ENCODE measurements at places on chromosomes 6 and 20. TPM values are rescaled to one million over a fixed set of nuclear protein-coding genes. Genes with fewer than 3 reads are reported as not detected.

- H3K4me3 ChIP-seq = peak overlapping the region; percentile 94
- no peaks in the 10 kb centered on the region for H3K27me3 ChIP-seq
- H3K27ac ChIP-seq = peak overlapping the region; percentile 63
- peaks cover 5% of the 10 kb centered on the region for H3K4me1 ChIP-seq
Measured at GRCh38 chr6:31659649-31660380, 763 bp downstream of the C6orf47 start.

DNA sequence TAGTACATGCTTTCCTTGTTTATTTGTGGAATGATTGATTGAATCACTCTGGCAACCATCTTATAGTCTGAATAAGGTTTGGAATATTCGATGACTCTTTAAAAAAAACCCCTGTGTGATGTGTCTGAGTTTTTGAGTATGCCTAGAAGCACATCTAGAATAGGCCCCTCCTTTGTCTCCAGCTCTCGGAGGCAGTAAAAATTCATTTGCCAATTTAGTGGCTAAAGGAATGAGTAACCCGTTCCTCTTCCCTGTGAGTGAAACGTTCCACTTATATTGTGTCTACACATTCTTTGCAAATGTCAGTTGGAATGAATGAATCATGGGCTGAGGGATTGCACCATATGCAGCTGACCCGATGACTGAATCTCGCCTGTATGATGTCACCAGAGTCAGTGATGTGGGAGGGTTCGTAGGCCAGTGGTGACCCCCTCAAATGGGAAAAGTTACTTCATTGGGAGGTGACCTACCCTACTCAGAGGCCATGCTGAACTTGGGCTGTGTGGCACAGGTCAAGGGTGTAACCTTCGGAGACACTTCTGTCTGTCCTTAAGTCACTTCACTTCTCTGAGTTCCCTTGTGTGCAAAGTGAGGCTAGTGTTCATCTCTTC lies 21.6 kb downstream of the MOCS3 start:
- H3K27me3 ChIP-seq = no peaks in the 10 kb centered on the region
- H3K4me3 ChIP-seq = no peak overlapping the region
- H3K4me1 ChIP-seq = no peaks in the 10 kb centered on the region
- no peak overlapping the region for H3K27ac ChIP-seq

- peaks cover 6% of the 10 kb centered on the region for H3K4me1 ChIP-seq
- DNase-seq = no peak
- no peaks in the 10 kb centered on the region for H3K36me3 ChIP-seq
- no peak overlapping the region for H3K27ac ChIP-seq
- no peak overlapping the region for H3K4me3 ChIP-seq
Measured at GRCh38 chr6:43290905-43291355, 7.1 kb upstream of the SLC22A7 start.

GRCh38 chr20:5551621-5552020 lies 198.6 kb upstream of the SHLD1 start:
- no peak overlapping the region for H3K4me3 ChIP-seq
- DNase-seq = no peak
- H3K4me1 ChIP-seq = peaks cover 3% of the 10 kb centered on the region
- no peaks in the 10 kb centered on the region for H3K27me3 ChIP-seq
- H3K36me3 ChIP-seq = no peaks in the 10 kb centered on the region

DNA sequence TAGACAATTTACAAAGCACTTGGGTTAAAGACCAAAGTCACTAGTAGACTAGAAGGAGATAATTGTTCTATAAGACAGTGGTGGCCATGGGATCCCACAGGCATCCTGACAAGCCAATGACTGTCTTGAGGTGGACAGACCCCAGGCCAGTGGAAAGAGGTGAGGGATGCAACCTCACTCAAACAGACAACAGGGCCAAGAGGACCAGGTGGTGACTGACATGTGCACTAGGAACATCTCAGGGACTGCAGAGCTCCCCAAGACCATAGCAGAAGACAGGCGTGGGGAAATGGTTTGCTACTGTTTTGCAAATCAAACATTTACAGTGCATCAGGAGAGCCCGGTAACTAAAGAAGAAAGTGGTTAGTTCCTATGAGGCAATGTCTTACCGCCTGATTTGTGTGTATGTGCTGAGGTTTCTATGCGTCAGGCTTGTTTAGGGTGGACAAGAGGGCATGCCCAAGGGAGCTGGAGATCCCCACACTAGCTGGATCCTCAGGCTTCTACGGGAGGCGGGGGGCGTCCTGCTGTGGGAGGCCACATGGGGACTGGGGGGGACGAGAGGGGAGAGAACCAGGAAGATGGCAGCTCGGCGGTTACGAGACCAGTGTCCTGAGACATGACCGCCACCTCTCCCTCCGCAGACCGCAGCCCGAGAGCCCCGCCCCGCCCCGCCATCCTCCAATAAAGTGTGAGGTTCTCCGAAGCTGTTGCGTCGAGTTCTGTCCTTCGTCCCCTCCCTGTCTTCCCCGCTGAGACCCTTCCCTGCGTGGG lies 623 bp upstream of the MRPS26 start:
- peaks cover 6% of the 10 kb centered on the region for H3K4me1 ChIP-seq
- no peaks in the 10 kb centered on the region for H3K27me3 ChIP-seq
- H3K27ac ChIP-seq = no peak overlapping the region
- no peak for DNase-seq
- H3K4me3 ChIP-seq = peak overlapping the region; percentile 99

DNA sequence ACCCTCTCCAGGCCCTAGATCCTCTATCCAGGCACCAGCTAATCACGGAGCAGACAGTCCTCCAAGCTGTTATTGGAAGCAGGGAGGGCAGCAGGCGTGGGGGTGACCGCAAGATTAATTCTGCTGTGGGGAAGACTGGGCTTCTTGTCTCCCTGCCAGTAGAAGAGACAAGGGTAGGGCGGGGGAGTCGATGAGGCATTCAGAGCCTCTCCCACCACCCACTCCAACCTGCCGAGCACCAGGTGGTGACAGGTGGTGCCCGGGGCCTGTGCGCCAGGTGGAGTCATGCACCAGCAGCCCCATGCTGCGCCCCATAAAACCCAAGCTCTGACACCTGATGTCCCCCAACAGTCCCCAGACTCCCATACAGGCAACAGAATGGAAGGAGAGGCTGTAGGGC lies 89.6 kb downstream of the CDH22 start:
- H3K36me3 ChIP-seq = no peaks in the 10 kb centered on the region
- DNase-seq = no peak
- H3K4me3 ChIP-seq = no peak overlapping the region
- no peaks in the 10 kb centered on the region for H3K27me3 ChIP-seq
- peaks cover 29% of the 10 kb centered on the region for H3K4me1 ChIP-seq

DNA sequence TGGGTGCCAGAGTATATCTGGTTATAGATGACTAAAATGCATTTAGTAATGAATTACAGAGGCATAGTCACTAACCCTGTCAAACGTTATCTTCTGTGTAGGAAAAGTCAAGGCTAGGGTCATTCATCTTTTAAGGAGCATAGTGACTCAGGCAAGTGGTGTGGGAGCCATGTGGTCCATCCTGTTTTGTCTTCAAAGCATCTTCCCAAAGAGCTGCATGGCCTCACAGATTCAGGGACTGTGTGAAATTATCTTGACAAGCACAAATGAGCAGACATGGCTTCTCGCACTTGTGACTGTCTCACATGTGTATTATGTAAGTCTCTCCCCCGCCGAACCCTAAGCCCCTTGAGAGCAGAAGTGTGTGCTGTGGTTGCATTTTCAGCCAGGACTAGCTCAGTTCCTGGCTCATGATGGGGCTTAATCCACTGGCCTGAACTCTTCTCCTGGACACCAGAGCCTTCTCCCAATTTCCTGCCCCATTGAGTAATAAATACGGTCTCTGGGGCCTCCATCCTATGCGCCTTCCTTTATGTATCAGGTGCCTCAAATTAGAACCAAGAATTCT lies 769.1 kb downstream of the QKI start:
- no peak overlapping the region for H3K27ac ChIP-seq
- no peaks in the 10 kb centered on the region for H3K36me3 ChIP-seq
- H3K4me1 ChIP-seq = peaks cover 4% of the 10 kb centered on the region
- H3K4me3 ChIP-seq = no peak overlapping the region

DNA sequence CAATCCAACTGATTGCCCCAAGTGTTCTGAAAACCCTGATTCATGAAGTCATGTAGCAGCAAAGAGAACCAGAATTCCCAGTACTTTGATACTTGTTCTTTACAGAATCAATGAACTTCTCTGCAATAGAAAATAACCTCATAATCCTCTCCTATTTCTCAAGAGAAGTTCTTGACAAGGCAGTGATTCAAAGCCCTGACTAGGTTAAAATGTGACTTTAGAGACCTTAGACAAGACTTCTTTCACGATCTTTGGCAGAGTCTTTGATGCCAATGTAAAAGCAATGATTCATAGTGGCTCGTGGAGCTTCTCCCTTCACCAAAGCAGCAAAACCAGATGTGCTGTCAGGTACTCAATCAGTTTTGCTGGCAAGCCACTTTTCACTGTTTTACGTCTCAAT lies 95.2 kb downstream of the CDK19 start:
- no peak overlapping the region for H3K4me3 ChIP-seq
- no peaks in the 10 kb centered on the region for H3K27me3 ChIP-seq
- H3K36me3 ChIP-seq = no peaks in the 10 kb centered on the region
- H3K27ac ChIP-seq = no peak overlapping the region
- no peaks in the 10 kb centered on the region for H3K4me1 ChIP-seq

- no peak for DNase-seq
- no peak overlapping the region for H3K4me3 ChIP-seq
- H3K4me1 ChIP-seq = no peaks in the 10 kb centered on the region
- H3K27me3 ChIP-seq = no peaks in the 10 kb centered on the region
- no peaks in the 10 kb centered on the region for H3K36me3 ChIP-seq
Measured at GRCh38 chr6:7973584-7973983, 63.0 kb upstream of the TXNDC5 start.

DNA sequence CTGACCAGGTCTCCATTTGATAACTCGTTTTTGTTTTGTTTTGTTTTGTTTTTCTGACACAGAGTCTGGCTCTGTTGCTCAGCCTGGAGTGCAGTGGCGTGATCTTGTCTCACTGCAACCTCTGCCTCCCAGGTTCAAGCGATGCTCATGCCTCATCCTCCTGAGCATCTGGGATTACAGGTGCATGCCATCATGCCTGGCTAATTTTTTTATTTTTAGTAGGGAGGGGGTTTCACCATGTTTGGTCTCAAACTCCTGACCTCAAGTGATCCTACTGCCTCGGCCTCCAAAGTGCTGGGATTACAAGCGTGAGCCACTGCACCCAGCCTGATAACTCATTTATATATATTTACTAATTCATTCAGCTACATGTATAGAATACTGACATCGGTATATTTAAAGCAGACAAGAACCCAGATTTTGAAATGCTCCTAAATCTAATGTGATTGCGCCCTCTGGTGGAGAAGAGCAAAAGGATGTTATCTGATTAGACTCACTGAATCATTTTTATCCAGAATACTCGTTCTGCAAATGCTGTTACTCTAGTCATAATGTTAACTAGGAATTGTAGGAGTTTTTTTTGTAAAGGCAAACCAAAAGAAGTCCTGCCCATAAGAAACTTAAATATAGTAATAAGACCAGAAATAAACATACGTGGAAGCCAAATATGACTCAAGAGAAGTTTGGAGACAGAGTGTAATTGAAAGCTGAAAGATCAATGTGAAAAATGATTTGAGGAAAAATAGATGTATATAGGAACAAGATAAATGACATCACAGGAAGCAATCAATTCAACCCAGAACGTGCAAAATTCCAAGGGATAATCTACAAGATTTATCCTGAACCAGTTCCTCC lies 5.3 kb upstream of the COL12A1 start:
- no peak for DNase-seq
- no peak overlapping the region for H3K4me3 ChIP-seq
- H3K27me3 ChIP-seq = peaks cover 28% of the 10 kb centered on the region

GRCh38 chr6:110814102-110815014 lies 911 bp downstream of the CDK19 start:
- H3K27ac ChIP-seq = peak overlapping the region; percentile 99
- H3K36me3 ChIP-seq = no peaks in the 10 kb centered on the region
- peak overlapping the region; percentile 93 for H3K4me3 ChIP-seq
- no peaks in the 10 kb centered on the region for H3K27me3 ChIP-seq

DNA sequence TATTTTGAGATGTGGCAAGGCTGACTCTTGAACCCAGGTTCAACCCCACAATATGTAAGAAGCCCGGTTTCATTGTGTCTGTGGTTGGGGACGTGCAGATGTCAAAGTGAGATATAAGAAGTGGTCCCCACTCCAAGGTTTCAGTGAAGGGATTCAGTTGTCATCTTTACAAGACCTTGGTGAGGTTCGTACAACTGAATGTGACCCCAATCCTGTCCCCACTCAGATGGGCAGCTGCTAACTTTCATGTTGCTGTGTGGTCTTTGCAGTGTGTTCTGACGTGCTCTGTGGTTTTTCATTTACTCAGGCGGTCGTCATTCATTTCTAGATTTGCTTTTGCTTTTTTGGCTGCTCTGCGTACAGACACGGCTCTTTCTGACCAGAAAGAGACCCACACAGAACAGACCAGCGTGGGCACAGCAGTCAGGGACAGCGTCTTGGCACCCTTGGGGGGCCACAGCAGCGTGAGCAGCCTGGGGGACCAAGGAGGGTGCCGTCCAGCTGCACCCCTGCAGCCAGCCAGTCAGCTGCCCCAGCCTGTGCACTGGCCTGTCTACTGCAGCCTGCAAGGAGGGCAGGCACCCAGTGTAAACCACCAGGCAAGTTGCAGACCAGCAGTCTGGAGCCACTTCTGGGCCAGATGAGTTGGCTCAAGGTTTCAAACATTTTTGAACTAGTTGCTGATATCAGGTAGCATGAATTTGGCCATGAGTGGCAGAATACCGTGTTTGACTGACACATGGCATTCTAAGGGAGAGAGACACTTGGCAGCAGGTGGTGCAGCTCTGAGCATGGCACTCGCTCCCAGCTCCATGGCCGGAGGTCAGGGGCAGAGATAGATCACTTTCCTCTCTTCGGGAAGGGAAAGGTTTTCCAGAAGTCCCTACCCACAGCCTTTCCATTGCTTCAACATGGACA lies 49.4 kb upstream of the IRF4 start:
- no peak overlapping the region for H3K27ac ChIP-seq
- no peak overlapping the region for H3K4me3 ChIP-seq
- H3K27me3 ChIP-seq = no peaks in the 10 kb centered on the region
- no peaks in the 10 kb centered on the region for H3K36me3 ChIP-seq

DNA sequence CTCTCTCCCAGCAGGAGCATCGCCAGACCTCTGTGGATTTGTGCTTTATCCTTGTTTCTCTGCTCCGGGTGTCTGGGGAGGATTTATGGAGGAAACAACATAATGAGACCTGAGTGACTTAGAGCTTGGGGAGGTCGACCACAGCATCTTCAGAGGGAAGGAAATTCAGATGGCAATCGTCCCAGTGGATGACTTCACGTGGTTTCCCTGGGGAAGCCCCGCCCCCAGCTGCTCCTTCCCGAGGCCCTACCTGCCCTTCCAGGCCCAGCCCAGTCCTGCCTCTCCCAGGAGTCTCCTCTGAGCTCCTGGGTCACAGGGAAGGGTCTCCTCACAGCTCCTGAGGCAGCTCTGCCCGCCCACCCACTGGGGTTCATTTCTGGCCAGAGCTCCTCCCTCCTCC lies 430.3 kb upstream of the SULF2 start:
- no peak overlapping the region for H3K27ac ChIP-seq
- H3K36me3 ChIP-seq = no peaks in the 10 kb centered on the region
- no peak for DNase-seq
- no peaks in the 10 kb centered on the region for H3K27me3 ChIP-seq
- peaks cover 2% of the 10 kb centered on the region for H3K4me1 ChIP-seq

The ADGRF1 gene
- total RNA-seq = not detected

The SERINC1 gene
- total RNA-seq = 38.0 TPM

All from H1 (cell line).